HL-60 (cell line): ENCODE measurements at places on chromosomes 6 and 20.
A peak's percentile ranks its signal among the peaks of the same experiment; 100 is the strongest.

GRCh38 chr6:158381214-158381613 is 68.9 kb downstream of the TULP4 start:
- no peak for DNase-seq

- DNase-seq: peak; percentile 54
Observed at GRCh38 chr6:134201716-134202115, 116.2 kb downstream of the SGK1 start.

DNA sequence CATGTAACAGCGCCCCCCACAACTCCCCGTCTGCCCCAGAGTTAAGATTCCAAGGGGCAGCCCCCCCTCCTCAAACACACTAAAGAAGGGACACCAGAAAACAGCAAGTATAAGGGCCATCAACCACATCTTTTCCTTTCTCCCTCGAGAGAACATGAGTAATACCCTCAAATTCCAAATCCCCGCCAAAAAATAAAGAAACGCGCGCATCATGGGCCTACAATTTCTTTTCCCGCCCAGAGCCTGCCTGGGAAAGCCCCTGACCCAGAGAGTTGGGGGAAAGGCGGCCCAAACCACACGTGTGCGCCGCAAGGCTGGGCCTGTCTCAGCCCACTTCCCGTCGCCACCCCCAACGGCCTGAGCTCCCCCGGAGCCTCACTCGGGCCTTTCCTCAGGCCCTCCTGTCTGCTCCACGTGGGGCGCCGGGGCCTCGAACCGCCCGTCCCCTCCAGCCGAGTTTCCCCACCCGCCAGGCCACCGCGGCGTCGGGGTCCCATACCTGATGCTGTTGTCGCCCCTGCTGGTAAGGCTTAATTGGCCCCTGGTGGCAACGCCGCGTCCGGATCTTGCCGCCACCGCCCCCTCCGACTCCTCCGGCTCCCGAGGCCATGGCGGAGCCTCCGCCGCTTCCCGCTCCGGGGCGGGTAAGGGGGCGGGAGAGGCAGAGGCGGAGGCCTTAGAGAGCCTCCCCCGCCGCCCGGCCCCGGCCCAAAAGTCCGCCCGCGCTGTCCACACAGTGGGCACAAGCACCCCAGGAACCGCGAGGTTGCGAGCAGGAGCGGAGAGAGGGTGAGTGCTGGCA is 746 bp downstream of the NUP153 start:
- no peak for DNase-seq

GRCh38 chr6:131532580-131533039 is 40.4 kb upstream of the ARG1 start:
- no peak for DNase-seq

- no peak for DNase-seq
Observed at GRCh38 chr20:47243003-47243402, 113.5 kb downstream of the ZMYND8 start.

DNA sequence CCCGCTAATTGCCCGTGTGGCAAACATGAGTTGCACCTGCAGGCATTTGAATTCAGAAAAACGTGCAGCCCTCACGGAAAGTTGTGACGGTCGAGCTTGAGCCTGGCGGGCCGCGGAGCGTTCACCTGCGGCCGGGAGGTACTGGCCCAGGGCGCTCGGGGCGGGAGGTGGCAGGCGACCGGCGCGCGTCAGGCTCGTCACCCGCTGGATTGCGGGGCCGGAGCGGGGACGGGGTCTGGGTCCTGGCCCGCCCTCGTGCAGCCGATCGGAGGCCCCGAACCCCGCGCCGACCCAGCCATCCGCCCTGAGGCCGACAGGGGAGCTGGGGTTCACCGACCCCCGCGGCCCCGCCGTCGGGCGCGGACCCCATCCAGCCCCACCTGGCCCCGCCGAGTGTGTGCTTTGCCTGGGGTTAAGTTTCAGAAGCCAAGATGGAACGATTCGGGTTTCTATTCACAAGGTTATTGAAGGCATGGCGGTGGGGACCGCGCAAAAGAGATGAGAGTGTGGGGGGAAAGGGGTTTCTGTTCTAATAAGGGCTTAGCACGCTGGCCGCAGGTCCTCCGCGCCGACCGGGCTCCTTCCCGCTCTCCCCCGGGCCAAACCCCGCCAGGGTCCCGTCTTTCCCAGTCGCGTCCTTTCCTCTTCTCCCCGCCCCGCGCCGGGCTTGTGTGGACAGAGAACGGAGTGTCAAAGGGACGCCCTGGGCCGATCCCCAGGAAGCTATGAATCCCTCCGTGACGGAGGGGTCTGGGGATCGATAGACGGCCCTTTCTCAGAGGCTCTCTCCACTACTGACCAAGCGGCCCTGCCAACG is 1.6 kb upstream of the HEY2 start:
- no peak for DNase-seq

DNA sequence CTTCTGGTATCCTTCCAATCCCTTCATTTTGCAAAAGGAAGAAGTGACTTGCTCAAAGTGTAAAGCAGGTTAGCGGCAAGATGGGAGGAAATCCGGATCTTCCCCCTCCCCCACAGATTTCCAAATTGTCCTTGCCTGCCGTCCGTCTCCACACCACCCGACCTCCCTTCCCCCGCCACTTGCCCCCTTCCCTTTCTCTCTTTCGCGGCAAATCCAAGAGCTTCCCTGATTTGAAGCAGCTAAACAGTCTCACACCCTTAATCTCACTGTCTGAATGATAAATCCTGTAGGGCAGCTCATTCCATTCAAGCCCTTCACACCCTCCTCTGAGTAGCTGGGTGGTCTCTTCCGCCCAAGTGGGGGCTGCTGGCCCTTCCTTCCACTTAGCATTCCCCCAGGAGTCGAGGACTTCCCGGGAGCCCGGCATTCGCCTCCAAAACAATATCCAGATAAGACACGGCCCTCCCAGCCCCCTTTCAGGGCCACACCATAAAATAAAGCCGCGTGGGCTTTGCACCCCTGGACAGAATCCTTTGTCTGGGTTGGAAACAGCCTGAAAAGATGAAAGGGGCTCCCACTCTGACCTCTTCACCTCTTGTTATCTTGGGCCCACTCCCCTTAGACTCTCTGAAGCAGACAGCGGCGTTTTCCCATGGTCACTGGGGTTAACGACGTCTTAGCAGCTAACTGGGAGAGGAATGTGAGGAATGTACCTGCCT is 44.0 kb upstream of the PIM1 start:
- DNase-seq: no peak

DNA sequence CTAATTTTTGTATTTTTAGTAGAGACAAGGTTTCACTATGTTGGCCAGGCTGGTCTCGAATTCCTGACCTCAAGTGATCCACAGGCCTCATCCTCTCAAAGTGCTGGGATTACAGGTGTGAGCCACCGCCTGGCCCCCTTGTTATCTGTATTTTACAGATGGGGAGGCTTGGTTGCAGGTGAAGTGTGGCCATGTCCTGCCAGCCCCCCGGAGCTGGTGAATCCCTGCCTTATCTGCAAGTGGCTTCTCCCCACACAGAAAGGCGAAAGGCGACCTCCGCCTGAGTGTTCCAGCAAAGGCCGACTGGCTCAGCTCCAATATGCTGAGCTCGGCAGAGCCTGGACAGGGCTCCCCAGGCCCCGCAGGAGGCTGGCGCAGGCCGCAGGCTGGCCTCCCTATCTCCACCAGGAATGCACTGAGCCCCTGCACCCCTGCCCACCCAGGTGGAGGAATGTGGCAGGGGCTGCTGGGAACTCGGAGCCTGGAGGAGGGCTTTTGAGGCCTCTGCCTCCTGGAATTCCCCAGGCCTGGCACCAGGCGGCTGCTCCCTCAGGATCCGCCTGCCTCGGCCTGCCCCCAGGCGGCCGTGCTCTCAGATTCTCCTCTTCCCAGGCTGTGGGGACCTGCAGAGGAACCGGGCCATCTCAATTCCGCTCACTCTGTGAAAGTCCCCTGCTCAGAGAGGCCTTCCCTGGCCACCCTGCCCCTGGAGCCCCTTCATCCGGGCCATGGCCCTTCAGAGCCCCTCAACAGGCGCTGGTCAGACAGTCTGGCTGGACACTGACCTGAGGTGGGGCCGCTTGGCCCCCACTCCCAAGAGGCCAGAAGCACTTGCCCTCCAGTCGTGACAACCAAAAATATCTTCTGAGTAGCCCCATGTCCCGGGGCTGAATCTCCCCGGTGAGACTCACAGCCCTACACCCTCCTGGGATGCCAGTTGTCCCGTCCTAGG is 9.3 kb upstream of the LAMA5 start:
- no peak for DNase-seq
